ENCODE measurements at places on chromosomes 3 and 15. TPM values are rescaled to one million over a fixed set of nuclear protein-coding genes. Genes with fewer than 3 reads are reported as not detected.

OR5K4 gene
- not detected for total RNA-seq

ERICH6 gene
- total RNA-seq: not detected

SLMAP gene
- total RNA-seq: 61.4 TPM

GNB4 gene
- total RNA-seq: 111 TPM

ACTR8 gene
- 38.5 TPM for total RNA-seq

CLDN16 gene
- total RNA-seq: not detected

SOX2 gene
- total RNA-seq: not detected

CSNK1G1 gene
- 23.0 TPM for total RNA-seq

DRD3 gene
- not detected for total RNA-seq

NPTN gene
- total RNA-seq: 138 TPM

RTP3 gene
- total RNA-seq: not detected

LEKR1 gene
- total RNA-seq: 3.1 TPM

SLC6A1 gene
- total RNA-seq: not detected

HTR3E gene
- not detected for total RNA-seq

EFCC1 gene
- total RNA-seq: under 0.01 TPM

LRRIQ4 gene
- under 0.01 TPM for total RNA-seq

GRAMD2A gene
- total RNA-seq: 1.0 TPM

APOD gene
- total RNA-seq: 0.91 TPM

SLC2A2 gene
- total RNA-seq: not detected

SLC28A1 gene
- total RNA-seq: not detected

FAM174B gene
- total RNA-seq: 9.9 TPM

TMEM43 gene
- total RNA-seq: 172 TPM

TUSC7 gene
- not detected for total RNA-seq

TEX264 gene
- 45.6 TPM for total RNA-seq

MNS1 gene
- total RNA-seq: 2.7 TPM

GRK7 gene
- not detected for total RNA-seq

GOLGA6A gene
- 0.13 TPM for total RNA-seq

NME9 gene
- total RNA-seq: not detected

CPB1 gene
- total RNA-seq: 0.54 TPM

HIGD2B gene
- total RNA-seq: not detected

ISY1 gene
- total RNA-seq: 39.2 TPM

CCR8 gene
- total RNA-seq: not detected

TADA3 gene
- total RNA-seq: 83.3 TPM

GOLGA8J gene
- total RNA-seq: 0.52 TPM

GHSR gene
- total RNA-seq: not detected

ESYT3 gene
- 2.2 TPM for total RNA-seq

FSIP1 gene
- total RNA-seq: 6.2 TPM

SERPINI1 gene
- total RNA-seq: 10.3 TPM

RETNLB gene
- not detected for total RNA-seq

Data from articular chondrocyte of knee joint (primary cell).